ENCODE measurements at places on chromosomes 4 and X.
A peak's percentile ranks its signal among the peaks of the same experiment; 100 is the strongest.

GRCh38 chr4:147037069-147037468, 91.4 kb upstream of the TTC29 start:
- no peak for DNase-seq

- DNase-seq = no peak
Observed at GRCh38 chr4:83054928-83055327, 19.9 kb downstream of the COPS4 start.

- DNase-seq = no peak
Observed at GRCh38 chrX:153687121-153688039, at the start of gene SLC6A8. Gene SLC6A8, plus strand, starts transcription at chrX:153687926. Its CDS starts 649 bp downstream, at chrX:153688575.

GRCh38 chr4:123017078-123017477, 94.7 kb upstream of the NUDT6 start:
- no peak for DNase-seq

DNA sequence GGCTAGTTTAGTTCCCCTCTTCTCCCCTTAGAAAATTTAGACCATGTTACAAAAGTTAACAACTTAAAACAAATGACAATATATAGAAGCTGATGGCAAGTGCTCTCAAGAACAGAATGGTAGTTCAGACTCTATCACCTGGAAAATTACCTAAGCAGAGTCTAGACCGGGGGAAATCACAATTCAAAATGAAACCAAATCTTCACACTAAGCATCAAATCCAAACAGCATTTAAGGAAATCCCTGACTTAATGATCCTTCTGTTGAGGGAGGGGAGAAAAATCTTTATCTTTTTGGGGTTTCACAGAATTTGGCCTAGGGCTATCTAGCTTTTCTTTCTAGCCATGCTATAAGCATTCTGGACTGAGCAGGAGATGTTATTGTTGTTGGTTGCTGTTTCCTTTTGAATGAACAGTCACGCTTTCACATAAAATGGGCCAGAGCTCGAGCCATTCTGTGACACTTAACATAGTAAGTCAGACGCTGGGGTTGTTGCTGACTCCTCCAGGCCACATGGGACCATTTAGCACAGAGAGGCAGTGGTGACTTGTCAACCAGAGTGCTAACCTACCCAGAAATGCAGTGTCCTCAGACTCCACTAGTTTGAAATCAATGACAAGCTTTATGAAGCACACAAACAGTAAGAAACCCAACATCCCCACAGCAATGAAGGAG, 16.0 kb upstream of the LSM6 start:
- DNase-seq = no peak

DNA sequence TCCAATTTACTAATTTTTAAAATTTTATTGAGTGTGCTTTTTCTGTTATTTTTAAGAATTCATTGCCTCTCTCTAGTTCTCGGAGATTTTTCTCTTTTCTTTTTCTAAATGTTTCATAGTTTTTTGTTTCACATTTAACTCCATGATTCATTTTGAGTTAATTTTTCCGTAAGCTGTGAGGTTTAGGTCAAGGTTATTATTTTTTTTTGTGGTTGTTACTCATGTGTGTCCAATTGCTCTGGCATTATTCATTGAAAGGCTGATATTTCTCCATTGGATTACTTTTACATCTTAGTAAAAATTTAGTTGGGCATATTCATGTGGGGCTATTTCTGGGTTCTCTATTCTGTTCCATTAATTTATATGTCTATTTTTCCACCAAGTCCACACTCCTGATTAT, 220.8 kb downstream of the MID1IP1 start:
- DNase-seq = no peak

- no peak for DNase-seq
Observed at GRCh38 chr4:122758033-122758432, 25.5 kb downstream of the BBS12 start.

DNA sequence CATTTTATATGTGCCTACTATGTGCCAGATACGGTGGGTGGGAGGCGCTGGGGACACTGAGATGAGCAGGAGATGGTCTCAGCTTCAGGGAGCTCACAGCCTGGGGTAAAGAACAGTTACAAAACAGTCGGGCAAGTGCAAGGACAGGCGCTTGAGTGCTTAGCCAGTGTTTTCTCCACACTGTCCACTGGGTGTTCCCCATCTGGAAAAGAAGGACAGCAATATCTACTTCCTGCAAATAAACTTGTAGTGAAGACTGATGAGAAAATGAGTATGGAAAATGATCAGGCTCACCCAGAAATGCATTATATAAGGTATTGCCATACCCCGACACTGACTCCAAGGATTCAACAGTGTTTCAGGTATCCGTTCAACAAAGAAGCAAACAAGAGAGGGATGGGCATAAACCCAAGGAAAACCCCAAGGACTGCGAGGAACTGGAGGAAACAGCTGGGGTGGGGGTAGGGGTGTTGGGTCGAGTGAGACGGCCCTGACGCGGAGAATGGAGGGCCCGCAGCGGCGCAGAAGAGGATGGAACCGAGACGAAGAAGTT, 835 bp downstream of the TMEM185A start:
- DNase-seq = peak; percentile 9

GRCh38 chr4:140839406-140839805, 83.2 kb upstream of the TBC1D9 start:
- no peak for DNase-seq

DNA sequence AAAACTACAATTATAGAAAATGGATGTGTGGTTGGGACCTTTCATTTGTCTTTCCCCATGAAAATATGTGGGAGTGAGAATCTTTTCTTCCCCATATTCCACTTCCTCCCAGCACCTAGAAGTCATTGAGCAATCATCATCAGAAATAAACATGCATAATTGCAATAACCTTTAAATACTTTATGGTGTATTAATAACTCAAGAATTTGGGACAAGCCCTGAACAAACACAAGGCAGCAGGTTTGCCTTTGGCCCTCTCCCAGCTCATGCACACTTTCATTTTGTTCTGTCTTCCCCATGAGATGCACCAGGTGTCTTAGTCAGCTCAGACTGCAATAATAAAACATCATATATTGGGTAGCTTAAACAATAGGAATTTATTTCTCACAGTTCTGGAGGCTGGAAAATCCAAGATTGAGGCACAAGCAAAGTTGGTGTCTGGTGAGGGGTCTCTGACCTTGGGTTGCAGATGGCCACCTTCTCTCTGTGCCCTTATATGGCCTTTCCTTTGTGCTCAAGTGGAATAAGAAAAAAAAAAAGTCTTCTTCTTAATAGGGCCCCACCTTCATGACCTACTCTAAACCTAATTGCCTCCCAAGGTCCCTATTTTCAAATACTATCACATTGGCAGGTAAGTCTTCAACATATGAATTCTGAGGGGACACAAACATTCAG, 34.7 kb upstream of the TMEM184C start:
- DNase-seq = no peak

GRCh38 chr4:69907151-69907550, 23.7 kb upstream of the CSN1S1 start:
- DNase-seq = no peak

GRCh38 chr4:1171311-1172227, 814 bp downstream of the SPON2 start:
- no peak for DNase-seq

DNA sequence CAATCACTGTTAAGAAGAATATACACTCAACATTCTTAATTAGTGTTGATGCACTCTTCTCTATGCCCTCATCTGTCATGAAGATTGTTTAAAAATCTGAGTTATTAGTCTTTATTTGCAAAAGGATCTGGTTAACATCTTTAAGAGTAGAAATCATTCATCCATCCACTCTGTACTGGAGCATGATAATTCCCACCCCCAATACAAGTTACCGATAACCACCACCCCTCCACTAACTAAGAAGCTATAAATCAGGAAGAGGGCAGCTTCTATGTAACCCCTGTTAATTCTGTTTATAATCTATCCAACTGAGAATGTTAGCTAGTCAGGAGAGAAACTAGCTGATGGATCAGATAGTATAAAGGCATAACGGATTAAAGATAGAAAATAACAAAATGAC, 34.5 kb downstream of the RAB28 start:
- no peak for DNase-seq

DNA sequence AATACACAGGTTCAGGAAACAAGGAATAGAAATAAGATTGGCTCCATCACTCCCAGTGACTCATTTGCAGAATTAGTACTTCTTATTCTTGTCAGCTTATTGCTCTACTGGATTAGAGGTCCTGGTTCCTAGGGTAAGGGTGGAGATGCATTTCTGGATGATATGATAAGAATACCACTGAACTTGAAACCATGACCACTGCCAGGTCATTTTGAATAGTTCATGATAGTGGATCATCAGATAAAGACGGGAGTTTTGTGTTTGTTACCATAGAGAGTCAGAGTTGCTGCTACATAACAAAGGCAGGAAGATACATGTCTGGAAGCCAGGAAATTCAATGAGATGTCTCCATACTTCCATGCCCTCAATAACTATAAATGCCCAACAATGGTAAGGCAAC, 109.2 kb upstream of the FAT1 start:
- peak; percentile 37 for DNase-seq
